Stimulated activated CD4-positive, alpha-beta T cell treated with anti-CD3 and anti-CD28 coated beads, Interleukin-12 subunit alpha, Interleukin-12 subunit beta, amount 100 ng/mL, for 48 hours (primary cell): ENCODE measurements at places on chromosomes 6 and 20.
A peak's percentile ranks its signal among the peaks of the same experiment; 100 is the strongest.

DNA sequence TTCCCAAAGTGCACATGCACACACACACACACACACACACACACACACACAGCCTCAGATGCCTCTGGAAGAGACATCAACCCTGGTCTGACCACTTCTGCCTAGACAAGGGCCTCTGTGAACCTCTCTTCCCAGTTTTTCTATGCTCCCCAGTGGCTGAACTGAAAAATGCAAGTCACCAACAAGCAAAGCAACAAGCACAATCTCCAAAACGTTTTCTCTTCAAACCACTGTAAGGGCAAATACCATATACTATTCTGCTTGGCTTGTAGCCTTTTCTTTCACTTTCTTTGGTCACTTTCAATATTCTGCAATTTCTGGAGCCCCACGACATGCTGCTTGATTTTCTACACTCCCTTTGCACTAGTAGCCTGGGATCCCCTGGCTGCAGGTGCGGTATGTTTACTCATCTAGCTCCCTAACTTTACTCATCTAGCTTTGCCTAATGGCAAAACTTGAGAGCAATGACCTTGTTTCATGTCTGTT lies 121.4 kb upstream of the DST start:
- no peak for DNase-seq

DNA sequence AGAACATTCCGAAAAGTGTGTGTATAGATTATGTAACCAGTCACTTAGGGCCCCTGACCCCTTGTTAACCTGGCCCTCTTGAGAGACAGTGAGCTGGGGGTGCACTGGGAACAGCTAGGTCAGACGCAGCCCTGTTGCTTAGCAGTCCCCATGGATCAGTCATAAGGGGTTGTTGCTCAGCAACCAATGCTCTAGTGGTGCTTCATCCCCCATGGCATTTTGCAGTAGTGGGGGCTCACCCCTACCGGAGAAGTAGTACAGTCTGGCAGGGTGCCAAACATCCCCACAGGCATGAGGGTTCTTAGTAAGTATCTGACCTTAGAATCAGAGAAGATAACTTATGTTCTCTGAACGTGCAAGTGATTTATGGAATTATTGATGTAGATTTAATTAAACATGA lies 12.3 kb downstream of the PKIB start:
- no peak for DNase-seq

GRCh38 chr6:27388293-27389197 lies at the start of gene ZNF391:
Gene ZNF391 (plus strand): TSS chr6:27388759. CDS start chr6:27400371, 11,612 bp downstream.
- peak; percentile 53 for DNase-seq

GRCh38 chr20:8454137-8454712 lies 322.2 kb downstream of the PLCB1 start:
- DNase-seq: peak; percentile 3

DNA sequence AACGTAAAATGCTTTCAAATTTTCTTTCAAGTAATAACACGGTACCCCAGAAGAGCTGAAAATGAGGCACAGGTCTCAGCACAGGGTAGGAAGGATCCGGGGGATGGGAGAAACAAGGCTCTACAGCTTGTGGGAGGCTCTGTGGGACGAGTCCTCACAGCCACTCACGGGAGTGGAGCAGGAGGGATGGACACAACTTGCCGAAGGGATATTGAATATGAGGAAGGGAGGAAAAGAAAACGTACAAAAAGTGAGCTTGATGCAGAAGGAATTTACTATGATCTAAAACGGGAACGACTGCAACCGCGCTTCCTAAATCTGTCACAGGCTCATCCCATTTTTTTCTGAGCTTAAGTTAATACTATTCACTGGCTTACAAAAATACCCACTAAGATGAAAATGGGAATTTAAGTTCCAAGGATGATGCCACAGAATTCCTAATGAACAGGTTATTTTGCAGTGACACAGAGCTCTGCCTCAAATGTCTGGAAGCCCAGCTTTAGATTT lies 72.9 kb downstream of the FYN start:
- no peak for DNase-seq

- no peak for DNase-seq
Observed at GRCh38 chr20:25344634-25345033, 46.0 kb downstream of the ABHD12 start.

DNA sequence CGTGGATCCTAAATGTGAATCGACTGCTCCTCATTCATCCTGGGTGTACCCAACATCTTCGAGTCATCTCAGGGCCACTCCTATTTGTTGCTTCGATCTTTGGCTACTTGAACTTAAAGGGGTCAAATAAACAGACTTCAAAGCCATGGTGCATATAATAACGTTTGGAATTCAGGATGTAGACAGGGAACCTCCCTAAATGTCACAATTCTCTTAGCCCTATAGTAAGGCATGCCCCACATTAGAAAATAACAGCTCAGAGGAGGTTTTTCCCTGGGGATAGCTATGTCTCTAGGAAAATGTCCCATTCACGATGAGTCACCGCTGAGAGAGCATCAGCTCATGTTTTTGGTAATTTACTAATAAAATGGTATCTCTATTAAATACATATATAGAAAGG lies 54.8 kb upstream of the BMP6 start:
- no peak for DNase-seq

- no peak for DNase-seq
Observed at GRCh38 chr6:130826442-130827246, 562 bp upstream of the SMLR1 start.
